Activated CD4-positive, alpha-beta T cell treated with anti-CD3 and anti-CD28 coated beads for 1 hour (primary cell): ENCODE measurements at places on chromosomes 2 and 18.

GRCh38 chr2:96631804-96632435 is 6.2 kb downstream of the KANSL3 start:
- no peak for DNase-seq

DNA sequence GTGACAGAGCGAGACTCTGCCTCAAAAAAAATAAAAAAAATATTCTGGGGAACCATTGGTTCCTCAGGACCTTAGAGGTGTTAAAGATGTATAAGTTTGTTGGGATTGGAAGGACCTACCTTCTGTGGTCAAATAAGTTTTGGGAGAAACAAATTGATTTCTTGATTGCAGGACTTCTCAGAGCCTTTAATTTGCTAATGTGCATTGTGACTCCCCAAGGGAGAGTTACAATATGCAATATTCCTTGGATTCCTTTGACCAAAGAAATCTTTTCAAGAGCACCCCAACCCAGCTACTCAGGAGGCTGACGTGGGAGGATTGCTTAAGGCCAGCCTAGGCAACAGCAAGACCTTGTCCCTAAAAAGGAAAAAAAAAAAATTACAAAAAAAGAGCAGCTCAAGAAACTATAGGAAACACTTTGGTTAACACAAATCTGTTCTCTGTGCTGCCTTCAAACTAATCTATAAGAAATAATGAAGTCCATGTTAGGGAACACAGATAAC is 6.5 kb downstream of the NAGK start:
- DNase-seq, result no peak

GRCh38 chr2:26716769-26717168 is 24.2 kb downstream of the KCNK3 start:
- DNase-seq, result no peak

DNA sequence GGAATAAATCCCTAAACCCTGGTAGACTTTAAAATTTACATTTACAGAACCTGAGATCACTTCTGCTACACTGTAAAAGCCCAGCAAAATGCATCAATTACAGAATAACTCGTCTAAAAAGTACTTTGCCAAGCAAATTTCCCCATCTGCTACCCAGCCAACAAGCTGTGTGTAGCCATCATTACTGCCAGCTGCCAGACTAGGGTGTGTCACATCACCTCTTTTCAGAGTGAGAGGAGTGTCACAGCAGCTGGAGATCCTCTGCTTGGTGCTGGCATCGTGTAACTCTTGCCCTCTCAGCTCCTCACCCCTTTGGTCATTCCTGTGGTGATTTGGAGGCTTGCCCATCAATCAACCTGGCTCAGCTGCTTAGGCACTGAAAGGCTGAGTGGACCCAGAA is 340.4 kb upstream of the MMADHC start:
- DNase-seq, result no peak

- DNase-seq, result no peak
These were observed 24.1 kb downstream of the SIGLEC15 start for GRCh38 chr18:45849529-45849928.

GRCh38 chr2:162385536-162385935 is 41.6 kb downstream of the GCA start:
- DNase-seq, result no peak

GRCh38 chr2:199455545-199456382 is 2.0 kb downstream of the SATB2 start:
- no peak for DNase-seq

GRCh38 chr2:197847651-197848401 is 43.4 kb downstream of the PLCL1 start:
- DNase-seq, result no peak
